ENCODE measurements at places on chromosomes 16 and 17.

- no peak for DNase-seq
Observed at GRCh38 chr17:75542229-75542628, 16.7 kb downstream of the LLGL2 start.

DNA sequence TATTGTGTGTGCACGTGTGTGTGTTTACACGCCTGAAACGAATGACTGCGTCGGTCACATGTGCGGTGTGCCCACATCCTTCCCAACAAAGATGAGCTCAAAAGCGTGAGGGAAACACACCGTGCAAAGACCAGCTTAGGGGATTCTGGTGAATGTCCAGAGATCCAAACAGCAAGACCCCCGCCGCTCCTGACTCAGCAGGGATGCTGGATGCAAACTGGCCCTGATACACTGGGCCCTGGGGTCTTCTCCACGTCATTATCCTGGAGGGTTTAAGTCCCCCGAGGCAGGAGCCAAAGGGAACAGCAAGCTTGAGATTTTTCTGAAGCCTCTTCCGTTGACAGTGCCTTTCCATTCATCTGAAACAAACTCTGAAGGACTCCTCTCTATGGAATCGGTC lies 59.2 kb downstream of the TBC1D16 start:
- DNase-seq: no peak

DNA sequence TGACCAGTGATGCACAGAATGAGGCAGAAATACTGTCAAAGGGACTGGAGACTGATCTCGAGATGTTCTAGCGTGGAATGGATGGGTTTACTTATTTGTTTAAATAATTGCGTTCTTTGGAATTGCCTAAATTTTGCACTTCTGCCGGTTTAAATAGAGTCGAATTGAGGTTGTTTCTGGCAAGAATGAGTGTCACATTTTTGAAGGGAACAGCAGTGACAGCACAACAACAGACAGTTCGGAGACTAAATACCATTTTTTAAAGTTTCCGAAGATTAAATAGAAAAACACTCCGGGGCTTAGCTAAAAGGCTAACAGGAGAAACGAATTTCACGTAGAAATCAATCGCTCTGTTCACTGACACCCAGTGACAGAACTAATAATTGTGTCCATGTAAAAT lies 969.2 kb upstream of the RBFOX1 start:
- no peak for DNase-seq

GRCh38 chr17:79838522-79839274 lies 542 bp downstream of the CBX4 start:
- peak; percentile 72 for DNase-seq

DNA sequence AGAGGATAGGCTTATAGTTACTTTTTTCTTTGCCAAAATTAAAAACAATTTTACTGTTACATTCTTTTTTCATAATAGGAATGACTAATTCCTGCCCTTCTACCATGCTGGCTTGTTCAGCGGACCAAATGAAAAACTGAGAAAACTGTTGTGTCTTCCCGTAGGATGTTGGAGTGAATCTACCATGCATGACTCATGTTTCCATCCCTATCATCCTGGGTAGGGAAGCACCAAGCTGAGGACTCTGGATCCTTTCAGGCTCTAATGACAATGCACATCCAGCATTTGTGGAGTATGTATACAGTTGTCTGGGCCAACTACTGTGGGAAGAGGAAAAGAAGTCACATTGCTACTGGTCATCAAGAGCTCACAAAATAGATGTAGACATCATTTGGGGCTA lies 41.1 kb upstream of the DHX8 start:
- peak; percentile 65 for DNase-seq

DNA sequence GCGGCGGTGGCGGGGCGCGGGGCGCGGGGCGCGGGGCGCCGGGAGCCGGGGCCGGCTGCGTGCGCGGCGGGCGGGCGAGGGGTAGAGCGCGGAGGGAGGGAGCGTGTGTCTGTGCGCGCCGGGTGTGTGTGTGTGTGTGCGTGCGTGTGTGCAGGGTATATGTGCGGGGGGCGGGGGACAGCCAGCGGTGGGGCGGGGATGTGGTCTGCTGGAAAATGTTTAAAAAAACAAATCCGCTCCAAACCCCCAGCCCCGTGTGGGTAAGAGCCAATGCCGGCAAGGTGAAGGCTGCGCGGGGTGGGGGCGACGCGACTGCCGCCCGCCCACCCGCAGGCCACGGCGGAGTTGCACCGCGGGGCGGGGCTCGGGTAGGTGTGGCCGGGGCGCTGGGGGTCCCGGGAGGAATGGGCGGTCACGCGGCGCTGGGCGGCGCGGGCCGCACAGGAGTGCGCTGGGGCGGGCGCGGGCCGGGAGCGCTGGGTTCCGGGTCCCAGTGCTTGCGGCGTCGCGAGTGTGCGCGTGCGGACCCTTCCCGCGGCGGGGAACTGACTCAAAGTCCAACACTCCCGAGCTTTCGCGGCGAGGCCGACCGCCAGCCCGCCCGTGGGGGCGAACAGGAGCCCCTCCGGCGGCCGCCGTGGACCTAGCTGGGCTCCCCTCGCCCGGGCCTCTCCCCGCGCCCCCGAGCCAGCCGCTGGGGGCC lies at the start of gene CYGB:
CYGB (minus strand) TSS at position 132 of the 703 bp plus-strand sequence. CDS start 167 bp downstream, outside the sequence.
- DNase-seq: no peak

- DNase-seq: no peak
Observed at GRCh38 chr17:66884931-66885330, 50.0 kb downstream of the CACNG5 start.

DNA sequence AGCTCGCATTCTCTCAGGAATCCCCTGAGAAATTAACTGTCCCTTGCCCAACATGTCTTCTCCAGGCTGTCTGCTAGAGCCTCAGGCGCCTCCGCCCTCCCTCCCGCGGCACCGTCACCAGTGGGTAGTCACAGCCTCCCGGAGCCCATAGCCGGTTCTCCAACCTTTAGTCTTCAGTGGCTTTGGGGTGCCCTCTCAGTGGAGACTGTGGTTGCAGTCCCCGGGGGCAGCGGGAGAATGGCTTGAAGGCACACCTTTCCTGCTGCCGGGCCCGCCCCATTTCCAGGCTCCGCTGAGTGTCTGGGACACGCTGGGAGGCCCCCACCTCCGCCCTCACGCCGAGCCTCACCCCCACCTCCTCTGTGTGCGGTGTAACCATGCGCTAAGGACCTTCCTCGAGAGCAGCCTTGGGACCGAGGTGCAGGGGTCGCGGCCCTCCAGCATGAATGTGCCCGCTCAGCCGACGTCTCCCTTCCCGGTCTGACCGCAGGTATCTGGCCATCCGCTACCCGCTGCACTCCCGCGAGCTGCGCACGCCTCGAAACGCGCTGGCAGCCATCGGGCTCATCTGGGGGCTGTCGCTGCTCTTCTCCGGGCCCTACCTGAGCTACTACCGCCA lies 1.7 kb downstream of the GALR2 start:
- no peak for DNase-seq

DNA sequence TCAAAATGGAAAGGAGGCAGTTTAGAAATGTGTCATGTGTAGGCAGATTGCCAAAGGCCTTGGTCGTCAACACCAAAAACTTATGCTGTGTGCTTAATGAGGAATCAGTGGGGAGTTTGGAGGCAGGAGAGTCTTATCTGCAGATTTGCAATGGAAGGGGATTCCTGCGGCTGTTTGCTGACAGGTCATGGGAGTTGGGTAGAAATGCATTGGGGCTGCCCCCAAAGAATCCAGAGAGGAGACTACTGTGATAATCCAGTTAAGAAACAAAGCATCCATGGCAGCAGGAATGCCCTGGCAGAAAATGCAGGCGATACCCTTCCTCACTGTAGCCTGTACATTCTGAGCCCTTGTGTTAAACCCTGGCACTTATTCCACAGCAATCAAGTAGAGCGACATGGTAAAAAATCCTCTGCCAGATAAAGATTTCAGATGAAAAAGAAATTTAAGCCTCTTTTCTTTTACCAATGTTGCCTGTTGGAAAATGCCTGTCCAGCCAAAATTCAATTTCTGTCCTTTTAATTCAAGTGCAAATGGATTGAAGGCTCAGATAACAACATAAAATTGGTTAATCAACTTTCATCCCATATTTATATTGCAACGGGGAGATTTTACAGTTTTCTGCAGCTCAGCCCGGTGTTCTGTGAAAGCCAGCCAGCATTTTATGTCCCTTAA lies 491.0 kb upstream of the CDH5 start:
- no peak for DNase-seq
